ENCODE measurements at places on chromosomes 2 and 18.

GRCh38 chr18:9969247-9969646 lies 55.4 kb downstream of the VAPA start:
- no peak for DNase-seq

GRCh38 chr18:32771169-32771751 lies 1.6 kb downstream of the KLHL14 start:
- no peak for DNase-seq

GRCh38 chr2:175152242-175152641 lies 15.8 kb downstream of the ATF2 start:
- no peak for DNase-seq

DNA sequence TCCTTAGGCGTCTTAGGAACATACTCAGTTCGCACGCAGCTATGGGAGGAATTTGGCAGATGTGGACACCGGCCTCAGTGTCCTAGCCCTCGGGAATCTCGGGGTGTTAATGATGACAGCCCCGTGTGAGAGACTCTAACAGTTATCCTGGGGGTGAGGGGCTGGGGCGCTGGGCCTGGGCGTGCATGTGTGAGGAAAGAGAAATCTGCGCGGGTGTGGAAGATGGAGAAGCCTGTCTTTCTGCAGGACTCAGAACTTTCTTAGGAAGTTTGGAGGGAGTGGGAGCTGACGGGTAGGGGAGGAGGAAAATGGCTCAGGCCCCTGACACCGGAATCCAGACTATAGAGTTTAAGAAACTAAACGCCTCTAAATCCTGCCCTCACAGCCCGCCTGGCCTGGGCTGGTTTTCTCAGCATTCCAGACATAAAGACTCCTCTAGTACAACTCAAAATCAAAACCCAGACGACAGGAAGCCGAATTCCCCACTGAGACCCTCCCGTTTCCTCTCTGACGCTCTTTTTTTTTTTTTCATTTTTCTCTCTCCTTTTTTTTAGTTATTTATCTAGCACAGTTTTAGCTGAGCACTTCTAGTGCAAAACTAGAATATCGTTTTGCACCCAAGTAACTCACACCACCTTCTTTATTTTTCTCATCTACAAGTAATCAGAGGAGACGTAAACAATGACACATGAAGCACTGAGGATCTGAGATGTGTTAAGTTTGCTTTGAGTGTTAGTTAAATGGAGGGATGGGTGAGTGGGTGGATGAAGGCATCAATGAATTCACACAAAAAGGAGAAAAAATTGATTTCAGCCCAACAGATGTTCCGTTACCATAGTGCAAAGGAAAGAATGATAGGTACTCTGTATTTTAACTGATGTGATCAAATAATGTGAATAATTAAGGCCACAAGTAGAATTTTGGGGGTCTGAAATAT lies 1.2 kb upstream of the HAAO start:
- DNase-seq, result no peak

DNA sequence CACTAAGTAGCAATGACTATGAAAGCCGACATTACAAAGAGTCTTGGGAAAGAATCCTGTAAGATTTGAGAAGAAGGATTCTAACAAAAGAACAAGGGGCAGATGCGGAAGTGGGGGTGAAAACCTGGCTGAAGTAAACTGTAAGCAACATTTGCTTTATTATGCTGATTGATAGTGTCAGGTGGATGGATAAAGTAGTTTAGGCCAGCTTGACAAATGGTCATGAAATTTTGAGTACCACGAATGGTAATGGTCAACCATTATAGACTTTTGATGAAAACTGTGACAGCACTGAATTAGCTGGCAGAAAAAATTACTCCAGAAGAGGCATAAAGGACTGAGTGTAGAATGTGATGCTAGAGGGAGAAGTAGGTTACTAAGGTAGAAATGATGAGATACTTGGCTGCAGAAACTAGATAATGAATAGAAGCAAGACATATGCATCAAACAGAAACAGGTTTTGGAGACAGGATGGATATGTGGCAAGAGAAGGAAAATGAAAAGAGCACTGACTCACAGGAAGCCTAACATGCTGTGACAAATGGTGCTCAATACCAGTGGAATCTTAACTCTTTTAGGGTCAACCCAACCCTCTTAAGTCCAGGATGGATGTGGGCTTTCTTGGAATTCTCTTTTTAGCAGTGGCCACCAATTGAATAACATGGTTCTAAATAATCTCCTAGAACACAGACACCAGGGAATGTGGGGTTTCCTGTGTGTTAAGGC lies 6.8 kb downstream of the THUMPD2 start:
- no peak for DNase-seq

DNA sequence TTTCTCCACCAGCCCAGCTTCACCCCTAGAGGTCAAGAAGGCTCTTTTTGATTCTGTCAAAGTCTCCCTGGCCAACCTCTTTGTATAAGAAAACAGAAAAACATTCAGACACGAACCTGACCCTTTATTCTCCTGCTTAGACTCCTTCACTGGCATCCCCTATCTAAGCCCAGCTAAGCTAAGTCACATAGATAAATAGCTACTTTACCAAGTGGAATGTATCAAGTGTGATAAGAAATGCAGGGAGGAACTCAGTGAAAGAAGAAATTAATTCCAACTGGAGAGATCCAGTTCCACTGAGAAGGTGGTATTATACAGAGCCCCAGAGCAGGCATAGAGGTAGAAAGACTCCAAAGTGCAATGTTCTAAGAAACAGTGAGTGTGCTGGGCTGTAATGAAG lies 489.5 kb downstream of the TNS1 start:
- DNase-seq, result no peak

DNA sequence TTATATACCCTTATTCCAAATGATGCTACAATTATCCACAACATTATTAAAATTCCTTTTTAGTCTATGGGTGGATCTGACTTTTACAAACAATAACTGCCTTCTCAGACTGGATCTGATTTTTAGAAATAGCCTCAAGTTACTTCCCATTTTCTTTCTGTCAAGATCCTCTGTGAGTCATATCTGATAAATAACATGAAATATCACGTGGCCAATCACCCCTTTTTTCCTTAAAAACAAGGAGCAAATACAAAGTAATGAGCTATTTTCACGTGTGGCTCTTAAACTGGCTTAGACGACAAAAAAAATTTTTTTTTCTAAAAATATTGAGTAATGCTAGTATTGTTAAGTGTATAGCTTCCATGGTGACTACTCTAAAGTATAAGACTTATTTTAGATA lies 6.7 kb downstream of the PELI1 start:
- DNase-seq, result no peak

DNA sequence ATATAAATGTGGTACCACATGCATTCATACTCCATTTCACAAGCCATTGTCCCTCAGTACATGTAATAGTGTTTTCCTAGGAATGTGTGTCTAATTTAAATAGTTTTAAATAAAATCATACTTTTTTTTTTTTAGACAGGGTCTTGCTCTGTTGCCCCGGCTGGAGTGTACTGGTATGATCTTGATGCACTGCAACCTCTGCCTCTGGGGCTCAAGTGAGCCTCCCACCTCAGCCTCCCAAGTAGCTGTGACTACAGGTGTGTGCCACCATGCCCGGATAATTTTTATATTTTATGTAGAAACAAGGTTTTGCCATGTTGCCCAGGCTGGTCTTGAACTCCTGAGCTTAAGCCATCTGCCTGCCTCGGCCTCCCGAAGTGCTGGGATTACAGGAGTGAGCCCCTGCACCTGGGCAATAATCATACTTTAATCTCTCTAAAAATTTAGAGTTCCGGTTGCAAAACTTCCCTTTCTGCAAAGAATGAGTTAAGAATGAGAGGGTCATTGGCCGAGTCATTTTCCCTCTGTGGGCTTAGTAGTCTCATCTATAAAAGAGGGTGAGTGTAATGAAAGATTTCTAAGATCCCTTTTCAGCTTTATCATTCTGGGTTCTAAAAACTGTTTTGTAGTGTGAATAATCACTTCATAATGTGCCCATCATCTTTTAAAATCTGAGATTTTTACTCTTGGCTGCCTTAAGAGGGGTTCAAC lies 116.0 kb upstream of the PELI1 start:
- DNase-seq, result no peak

- DNase-seq, result no peak
Measured at GRCh38 chr18:11324510-11324909, 175.1 kb upstream of the PIEZO2 start.
